NCI-H2081 (cell line): ENCODE measurements at places on chromosomes 2 and 18.

DNA sequence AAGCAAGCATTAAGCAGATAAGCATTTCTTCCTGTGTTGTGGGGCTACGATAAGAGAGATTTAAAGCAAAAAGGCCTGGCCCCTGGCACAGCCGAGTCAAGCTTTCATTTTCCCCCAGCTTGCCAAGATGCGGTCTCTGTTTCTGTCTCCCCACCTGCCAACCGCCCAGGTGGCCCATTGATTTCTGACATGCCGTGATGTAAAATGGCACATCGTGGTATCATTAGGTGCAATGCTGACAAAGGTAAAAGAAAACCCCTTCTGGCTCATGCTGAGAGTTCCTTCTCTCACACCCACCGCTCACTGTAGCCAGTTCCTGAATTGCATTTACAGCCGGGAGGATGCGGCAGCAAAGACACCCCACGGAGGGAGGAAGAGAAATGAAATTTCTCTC is 62.8 kb downstream of the BOD1L2 start:
- DNase-seq = peak; percentile 59

DNA sequence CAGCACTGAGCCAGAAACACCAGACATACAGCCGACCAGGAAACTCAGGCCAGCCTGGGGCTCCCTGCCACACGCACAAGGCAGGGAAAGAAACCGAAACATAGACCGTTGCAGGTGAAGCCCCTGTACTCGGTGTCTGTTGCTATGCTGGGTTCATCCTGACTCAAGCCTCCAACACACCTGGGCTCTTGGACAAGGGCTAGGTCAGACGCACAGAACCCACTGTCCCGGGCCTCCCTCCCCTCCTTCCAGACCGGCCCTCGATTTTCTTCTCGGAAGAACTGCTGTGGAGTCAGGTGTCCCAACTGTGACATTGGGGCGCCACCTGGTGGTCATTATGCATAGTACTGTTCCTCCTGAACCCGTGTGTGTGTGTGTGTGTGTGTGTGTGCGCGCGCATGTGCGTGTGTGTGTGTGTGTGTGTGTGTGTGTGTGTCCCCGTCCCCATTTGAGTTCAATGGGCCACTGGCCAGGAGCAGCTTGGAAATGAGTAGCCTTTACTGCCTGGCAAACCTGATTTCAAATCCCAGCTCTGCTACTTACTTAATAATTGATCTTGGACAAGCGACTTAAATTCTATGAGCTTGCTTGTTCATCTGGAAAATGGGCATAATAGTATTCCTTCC is 55.4 kb upstream of the GLI2 start:
- DNase-seq = peak; percentile 81

GRCh38 chr2:103627301-103627700 is 865.5 kb downstream of the TMEM182 start:
- no peak for DNase-seq

DNA sequence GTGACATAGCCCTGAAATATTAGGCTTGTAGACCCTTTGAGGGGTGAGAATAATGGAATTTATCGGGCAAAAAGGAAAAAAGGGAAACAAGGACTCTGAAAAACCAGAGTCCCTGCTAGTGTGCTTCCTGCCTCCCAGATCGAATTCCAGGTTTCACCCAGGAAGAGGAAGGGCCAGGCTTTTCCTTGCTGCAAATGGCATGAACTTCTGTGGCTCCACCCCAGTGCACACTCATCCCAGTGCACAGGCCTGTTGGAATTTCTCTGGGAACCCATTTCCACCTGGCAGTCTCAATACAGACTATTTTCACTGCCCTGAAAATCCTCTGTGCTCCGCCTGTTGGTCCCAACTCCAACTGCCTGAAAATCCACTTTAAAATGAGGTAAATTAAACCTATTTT is 29.9 kb downstream of the C18orf54 start:
- no peak for DNase-seq

DNA sequence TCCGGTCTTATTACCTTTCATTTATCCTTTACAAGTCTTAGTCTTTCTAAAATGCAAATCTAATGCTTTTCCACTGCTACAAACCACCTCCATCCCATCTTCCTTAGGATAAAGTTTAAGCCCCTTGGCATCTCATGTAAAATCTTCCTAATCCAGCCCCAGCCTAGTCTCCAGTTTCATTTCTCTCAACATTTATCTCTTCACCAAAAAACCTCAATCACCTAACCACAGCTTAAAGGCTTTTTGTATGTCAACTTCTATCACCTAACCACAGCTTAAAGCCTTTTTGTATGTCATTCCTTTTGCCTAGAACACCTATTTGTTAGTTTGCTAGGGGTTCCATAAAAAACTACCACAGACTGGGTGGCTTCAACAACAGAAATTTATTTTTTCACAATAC is 4.2 kb downstream of the TRAK2 start:
- no peak for DNase-seq

DNA sequence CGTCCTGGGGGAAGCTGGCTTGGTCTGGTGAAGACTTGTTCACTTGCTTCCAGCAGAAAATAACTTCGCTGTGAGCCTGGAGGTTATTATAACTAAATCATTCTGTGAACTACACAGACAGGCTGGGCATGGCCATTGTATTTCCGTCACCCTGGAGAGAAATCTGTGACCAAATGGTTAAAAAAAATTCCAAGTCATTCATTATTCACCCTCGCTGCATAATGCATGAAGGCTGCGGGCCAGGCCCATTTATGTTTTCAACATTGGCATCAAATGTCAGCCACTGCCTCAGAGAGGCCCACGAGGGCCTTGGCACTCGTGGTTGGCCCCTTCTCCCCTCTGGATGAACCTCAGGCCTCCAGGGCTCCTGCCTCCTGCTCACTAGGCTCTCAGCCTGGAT is 57.7 kb downstream of the RRM2 start:
- no peak for DNase-seq

DNA sequence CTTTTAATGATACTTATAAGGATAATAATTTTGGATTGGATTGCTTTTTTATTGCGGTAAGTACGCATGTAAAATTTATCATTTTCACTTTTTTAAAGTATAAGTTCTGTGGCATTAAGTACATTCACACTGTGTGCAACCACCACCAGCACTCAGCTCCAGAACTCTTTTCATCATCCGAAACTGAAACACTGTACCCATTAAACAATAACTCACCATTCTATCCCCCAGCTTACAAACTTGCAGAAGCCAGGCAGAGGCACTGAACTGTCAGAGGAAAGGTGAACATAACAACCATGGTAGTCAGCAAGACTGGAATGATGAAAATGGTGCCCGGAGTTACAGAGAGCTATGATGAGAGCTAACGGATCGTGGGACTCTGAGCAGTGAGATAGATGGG is 465.9 kb downstream of the ADCYAP1 start:
- no peak for DNase-seq

- no peak for DNase-seq
Observed at GRCh38 chr18:38807915-38808314, 1242.3 kb upstream of the CELF4 start.

- no peak for DNase-seq
Observed at GRCh38 chr18:80194874-80195570, 52.3 kb downstream of the PARD6G start.

GRCh38 chr2:16960579-16960978 is 294.9 kb upstream of the CYRIA start:
- no peak for DNase-seq

- DNase-seq = no peak
Observed at GRCh38 chr18:49082714-49083688, 132.2 kb upstream of the SMAD7 start.
